ENCODE measurements at places on chromosomes 11 and 22. TPM values are rescaled to one million over a fixed set of nuclear protein-coding genes. Genes with fewer than 3 reads are reported as not detected.

DNA sequence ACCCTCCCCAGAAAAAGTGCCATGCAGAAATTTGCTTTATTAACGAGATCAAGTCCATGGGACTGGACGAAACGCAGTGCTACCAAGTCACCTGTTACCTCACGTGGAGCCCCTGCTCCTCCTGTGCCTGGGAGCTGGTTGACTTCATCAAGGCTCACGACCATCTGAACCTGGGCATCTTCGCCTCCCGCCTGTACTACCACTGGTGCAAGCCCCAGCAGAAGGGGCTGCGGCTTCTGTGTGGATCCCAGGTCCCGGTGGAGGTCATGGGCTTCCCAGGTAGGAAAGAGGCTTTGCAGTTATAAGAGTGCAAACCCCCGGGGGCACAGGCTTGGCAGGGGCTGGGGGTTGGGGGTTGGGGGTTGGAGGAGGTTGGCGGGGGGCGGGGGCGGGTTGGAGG, 4.2 kb downstream of the APOBEC3H start:
- peak; percentile 34 for DNase-seq
- H3K36me3 ChIP-seq: no peaks in the 10 kb centered on the region
- no peak overlapping the region for H3K27ac ChIP-seq
- H3K4me1 ChIP-seq: no peaks in the 10 kb centered on the region
- no peaks in the 10 kb centered on the region for H3K27me3 ChIP-seq
- no peak overlapping the region for H3K4me3 ChIP-seq

GRCh38 chr11:127059286-127059685, 58.7 kb upstream of the KIRREL3 start:
- no peaks in the 10 kb centered on the region for H3K36me3 ChIP-seq
- no peak overlapping the region for H3K4me3 ChIP-seq
- H3K27me3 ChIP-seq: no peaks in the 10 kb centered on the region
- H3K27ac ChIP-seq: no peak overlapping the region

- no peak for DNase-seq
- no peak overlapping the region for H3K27ac ChIP-seq
- no peak overlapping the region for H3K4me3 ChIP-seq
- no peaks in the 10 kb centered on the region for H3K4me1 ChIP-seq
Observed at GRCh38 chr22:30565341-30565740, 9.1 kb downstream of the GAL3ST1 start.

GRCh38 chr11:126391970-126392632, 36.6 kb downstream of the ST3GAL4 start:
- no peaks in the 10 kb centered on the region for H3K4me1 ChIP-seq
- H3K4me3 ChIP-seq: no peak overlapping the region
- no peak overlapping the region for H3K27ac ChIP-seq

DNA sequence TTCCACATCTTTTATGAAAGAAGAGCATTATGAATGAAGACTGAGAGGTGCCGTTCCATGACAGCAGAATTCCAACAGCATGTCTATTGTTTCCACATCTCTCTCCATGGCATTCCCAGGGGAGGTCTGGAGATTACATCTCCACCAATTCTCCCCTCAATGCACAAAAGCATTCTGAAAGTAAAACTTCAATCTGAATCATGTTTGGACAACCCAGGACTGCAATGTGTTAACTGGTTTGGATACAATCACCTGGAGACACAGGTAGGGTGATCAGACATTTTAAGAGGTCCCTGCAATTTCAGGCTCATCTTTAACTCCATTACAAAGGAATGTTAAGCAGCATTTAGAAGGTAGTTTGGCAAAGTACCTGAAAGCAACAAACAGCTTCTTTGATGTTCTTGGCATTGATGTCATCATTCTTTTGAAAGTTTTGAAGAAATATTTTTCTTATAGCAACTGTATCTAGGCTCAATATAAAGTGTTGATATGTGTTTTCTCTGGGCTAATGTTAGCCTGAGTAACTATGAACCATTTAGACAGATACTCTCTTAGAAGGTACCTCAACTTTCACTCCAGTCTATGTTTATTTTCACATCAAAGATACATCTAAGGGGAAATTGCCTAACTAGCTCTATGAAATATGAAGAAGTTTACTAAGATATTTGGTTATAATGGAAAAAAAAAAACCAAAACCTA, 181.4 kb upstream of the MTMR2 start:
- DNase-seq: no peak
- H3K27me3 ChIP-seq: no peaks in the 10 kb centered on the region
- H3K36me3 ChIP-seq: no peaks in the 10 kb centered on the region

Gene ZNF214
- total RNA-seq: 5.0 TPM

GRCh38 chr11:87397011-87397865, 359.5 kb downstream of the TMEM135 start:
- H3K4me1 ChIP-seq: no peaks in the 10 kb centered on the region
- no peaks in the 10 kb centered on the region for H3K27me3 ChIP-seq
- no peaks in the 10 kb centered on the region for H3K36me3 ChIP-seq
- DNase-seq: no peak
- no peak overlapping the region for H3K4me3 ChIP-seq

DNA sequence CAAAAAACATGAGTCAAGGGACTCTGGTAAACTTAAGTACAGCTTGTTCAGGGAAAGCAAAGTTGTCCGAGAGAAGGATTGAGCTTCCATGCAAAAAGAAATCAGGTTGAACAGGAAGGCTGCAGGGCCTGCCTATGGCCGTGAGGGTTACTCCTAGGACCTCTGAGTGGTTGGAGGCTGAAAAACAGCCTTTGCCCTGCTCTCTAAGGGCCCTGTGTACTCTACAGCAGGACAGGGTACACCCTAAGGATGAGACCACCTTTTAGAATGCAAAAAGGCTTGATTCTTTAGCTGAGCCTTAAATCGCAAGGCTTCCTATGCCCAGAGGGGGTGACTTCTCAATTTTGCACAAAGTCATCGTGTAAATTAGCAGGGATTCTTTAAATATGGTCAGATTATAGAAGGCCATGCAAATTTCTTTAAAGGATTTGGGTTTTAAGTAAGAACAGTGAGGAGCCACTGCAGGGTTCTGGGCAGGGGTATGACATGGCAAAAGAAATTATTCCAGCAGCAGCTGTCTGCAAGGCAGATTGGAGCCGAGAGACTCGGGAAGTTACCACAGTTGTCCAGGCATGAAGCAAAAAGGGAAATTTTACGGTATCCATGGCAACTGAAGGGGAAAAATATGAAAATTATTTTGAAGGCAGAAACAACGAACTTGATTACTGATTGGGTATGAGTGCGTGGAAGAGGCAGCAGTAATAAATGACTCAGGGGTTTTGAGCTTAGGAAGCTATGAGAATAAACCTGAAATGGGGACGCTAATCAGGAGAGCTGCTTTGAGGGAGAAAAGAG, 91.8 kb downstream of the FAM76B start:
- H3K36me3 ChIP-seq: no peaks in the 10 kb centered on the region
- H3K4me3 ChIP-seq: no peak overlapping the region
- no peak overlapping the region for H3K27ac ChIP-seq
- H3K4me1 ChIP-seq: no peaks in the 10 kb centered on the region

DNA sequence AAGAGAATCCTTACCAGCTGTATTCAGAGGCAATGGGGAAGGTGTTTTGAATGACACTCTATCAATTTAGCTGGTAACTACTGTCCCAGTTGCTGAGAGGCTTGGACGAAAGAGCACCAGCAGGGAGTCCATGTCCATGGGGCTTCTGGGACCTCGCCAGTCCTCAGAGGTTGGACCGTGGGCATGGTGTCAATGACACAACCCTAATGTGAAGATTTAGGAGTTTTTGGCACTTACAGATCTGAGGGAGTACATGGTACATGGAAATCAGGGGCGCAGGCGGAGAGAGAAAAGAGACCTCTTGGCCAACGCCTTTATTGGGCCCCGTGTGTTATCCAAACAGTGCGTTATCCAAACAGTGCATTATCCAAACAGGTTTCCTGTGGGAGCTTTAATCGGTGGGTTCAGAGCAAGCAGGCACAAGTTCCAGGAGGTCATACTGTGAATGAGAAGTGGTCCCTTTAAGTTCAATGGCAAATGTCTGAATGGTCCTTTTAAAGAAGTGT, 169.1 kb upstream of the B3GAT1 start:
- no peaks in the 10 kb centered on the region for H3K4me1 ChIP-seq
- DNase-seq: no peak
- no peaks in the 10 kb centered on the region for H3K27me3 ChIP-seq
- H3K36me3 ChIP-seq: no peaks in the 10 kb centered on the region

- H3K27me3 ChIP-seq: no peaks in the 10 kb centered on the region
- H3K4me1 ChIP-seq: no peaks in the 10 kb centered on the region
- no peak for DNase-seq
- H3K36me3 ChIP-seq: no peaks in the 10 kb centered on the region
- no peak overlapping the region for H3K27ac ChIP-seq
Observed at GRCh38 chr22:19604711-19605268, 80.6 kb upstream of the CLDN5 start.

Gene JHY
- 0.79 TPM for total RNA-seq

Gene SLC16A8
- total RNA-seq: 1.1 TPM

DNA sequence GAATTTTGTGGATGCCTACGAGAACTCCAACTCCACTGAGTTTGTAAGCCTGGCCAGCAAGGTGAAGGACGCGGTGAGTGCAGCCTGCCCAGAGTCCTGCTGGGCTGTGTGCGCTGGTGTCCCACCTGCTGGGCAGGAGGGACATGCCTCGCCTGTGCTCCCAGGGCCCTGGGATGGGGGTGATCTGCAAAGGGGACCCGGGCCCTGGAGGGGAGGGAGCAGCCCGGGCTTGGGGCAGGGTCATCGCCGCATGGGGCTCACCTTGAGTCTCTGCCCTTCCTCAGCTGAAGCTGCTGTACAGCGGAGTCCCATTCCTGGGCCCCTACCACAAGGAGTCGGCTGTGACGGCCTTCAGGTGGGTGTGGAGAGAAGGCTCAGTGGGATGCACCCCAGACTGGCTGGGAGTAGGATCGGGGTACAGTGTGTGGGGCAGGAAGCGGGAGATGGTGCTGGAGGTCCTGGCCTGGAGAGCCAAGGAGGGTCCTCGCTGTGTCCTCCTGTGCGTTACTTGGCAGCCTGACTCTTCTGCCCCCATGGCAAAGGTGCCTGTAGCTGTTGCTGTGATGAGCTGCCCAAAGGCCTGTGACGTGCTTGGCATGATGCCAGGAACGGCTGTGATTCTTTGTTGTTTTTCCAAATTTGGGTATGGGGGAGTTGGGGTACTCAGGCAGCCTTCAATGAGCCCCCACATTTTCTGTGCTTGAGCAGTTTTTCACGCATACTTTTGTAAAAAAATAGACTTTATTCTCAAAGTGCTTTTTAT, 29.2 kb downstream of the ST14 start:
- peaks cover 2% of the 10 kb centered on the region for H3K4me1 ChIP-seq
- H3K4me3 ChIP-seq: no peak overlapping the region
- DNase-seq: no peak

DNA sequence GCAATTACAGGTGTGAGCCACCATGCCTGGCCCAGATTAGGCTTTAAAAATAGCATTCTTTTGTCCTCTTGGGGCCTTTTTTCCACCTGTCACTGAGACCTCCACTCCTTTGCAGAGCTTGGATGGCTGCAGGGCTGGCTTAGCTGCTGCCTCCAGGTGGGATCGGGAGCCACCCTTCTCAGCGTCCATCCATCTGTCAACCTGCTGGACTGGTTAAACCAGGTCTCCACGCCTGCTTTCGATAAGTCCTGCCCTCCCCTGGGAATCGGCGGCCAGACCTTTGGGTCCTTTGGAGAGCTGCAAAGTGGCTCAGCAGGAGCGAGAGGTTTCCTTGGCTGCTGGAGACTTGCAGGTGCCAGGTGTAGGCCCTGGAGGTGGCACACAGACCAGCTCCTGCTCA, 23.4 kb upstream of the GRAMD4 start:
- no peak overlapping the region for H3K27ac ChIP-seq
- no peaks in the 10 kb centered on the region for H3K27me3 ChIP-seq
- H3K36me3 ChIP-seq: no peaks in the 10 kb centered on the region
- no peak overlapping the region for H3K4me3 ChIP-seq
